ENCODE measurements at places on chromosomes 16 and 17.

DNA sequence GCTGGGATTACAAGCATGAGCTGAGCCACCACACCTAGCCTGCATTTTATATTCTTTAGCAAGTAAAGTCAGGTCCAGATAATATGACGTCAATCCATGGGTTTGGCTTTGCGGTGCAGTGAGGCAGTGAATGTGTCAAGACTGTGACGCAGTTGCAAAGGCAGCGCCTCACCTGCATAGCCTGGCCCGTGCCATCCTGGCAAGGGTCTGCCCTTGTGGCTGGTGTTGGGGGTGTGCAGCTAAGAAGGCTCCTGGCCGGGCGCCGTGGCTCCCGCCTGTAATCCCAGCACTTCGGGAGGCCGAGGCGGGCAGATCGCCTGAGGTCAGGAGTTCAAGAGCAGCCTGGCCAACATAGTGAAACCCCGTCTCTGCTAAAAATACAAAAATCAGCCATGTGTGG is 7.0 kb downstream of the PDF start:
- no peak for DNase-seq

- DNase-seq, result no peak
These were observed 1.7 kb downstream of the STUB1 start for GRCh38 chr16:681746-682427.

DNA sequence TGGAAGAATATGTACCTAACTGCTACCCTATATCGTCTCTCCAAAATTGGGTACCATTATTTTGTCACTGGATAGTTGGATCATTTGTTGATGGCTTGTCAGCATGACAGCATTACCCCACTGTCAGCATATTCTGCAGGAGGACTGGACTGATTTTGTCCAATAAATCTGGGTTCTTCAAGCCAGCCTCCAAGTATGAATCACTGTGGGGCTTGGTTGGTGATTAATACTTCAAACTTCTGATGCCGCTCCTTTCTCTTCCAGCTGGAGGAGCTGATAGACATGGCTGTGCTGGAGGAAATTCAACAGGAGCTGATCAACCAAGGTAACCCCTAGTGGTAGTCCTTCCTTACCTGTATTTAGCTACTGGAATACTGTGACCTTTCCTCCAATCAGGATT is 2.5 kb downstream of the RPAIN start:
- no peak for DNase-seq

DNA sequence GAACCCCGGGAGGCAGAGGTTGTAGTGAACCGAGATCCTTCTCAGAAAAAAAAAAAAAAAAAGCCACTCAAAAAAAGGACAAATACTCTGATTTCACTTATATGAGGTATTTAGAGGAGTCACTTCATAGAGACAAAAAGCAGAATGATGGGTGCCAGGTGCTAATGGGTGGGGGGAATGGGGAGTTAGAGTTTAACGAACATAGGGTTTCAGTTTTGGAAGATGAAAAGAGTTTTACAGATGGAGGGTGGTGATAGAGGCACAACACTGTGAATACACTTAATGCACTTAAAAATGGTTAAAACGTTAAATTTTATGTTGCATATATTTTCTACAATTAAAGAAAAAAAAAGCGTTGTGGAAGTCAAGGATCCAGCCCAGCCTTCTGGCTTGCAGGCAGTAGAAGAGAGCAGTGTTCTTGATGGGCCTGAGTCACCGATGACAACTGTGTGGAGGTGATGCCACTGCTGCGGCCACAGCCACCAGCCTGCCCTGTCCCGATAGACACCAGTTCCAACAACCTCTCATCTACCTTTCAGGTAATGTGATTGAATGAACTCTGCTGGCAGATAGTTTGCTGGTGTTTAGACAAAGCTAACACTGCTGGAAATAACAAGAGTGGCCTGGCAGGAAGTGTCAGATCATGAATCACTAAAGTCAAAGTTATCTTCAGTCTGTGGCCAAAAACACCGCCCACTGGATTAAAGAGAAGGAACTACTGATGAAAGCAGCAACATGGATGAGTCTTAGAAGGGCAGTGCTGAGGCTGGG is 49.9 kb upstream of the COX10 start:
- DNase-seq, result no peak

GRCh38 chr17:61219460-61219859 is 180.2 kb upstream of the TBX2 start:
- DNase-seq, result no peak

- no peak for DNase-seq
These were observed 12.0 kb upstream of the DOC2B start for GRCh38 chr17:193426-193810.

GRCh38 chr17:43823350-43824084 is 9.4 kb downstream of the MPP3 start:
- DNase-seq, result no peak

GRCh38 chr17:78559749-78560368 is 17.3 kb downstream of the DNAH17 start:
- DNase-seq, result no peak

- DNase-seq, result no peak
These were observed 180.6 kb downstream of the COPRS start for GRCh38 chr17:31678431-31678830.

DNA sequence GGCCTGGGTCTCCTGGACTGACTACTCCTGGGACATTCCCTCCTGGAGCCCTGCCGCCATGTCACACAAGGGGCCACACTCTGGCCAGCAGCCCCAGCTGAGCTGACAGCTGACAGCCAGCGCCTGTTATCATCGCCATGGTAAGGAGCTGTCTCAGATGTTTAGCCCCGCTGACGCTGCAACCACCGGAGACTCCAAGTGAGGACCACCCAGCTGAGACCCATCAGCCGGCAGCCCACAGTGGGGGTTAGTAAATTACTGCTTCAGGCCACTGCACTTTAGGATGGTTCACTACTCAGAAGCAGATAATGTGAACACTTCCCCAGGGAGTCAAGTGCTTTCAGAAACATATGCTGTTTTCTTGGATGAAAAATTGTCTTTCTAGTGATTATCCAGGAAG is 14.6 kb upstream of the SPHK1 start:
- DNase-seq, result peak; percentile 67

DNA sequence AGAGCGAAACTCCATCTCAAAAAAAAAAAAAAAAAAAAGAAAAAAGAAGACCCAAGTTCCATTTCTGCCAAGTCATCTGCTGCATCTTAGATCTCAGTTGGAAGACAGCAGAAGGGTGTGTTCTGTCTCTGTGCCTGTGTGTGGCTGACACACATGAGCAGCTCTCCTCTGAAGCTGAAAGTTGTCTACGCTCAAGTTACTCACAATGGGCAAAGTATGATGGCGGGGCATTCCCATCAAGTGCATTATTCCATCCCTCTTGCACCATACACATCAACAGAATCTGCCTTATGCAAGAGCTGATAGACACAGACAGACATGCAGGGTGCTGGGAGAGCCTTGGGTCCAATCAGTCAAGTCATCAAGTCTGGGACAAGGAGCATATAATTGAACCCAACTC is 402.2 kb downstream of the XYLT1 start:
- DNase-seq, result no peak

- no peak for DNase-seq
These were observed 11.8 kb upstream of the FAM117A start for GRCh38 chr17:49775546-49776260.

- DNase-seq, result no peak
These were observed 122.6 kb upstream of the FOXF1 start for GRCh38 chr16:86387468-86388440.

GRCh38 chr17:8405499-8406016 is 7.9 kb upstream of the RNF222 start:
- DNase-seq, result no peak

DNA sequence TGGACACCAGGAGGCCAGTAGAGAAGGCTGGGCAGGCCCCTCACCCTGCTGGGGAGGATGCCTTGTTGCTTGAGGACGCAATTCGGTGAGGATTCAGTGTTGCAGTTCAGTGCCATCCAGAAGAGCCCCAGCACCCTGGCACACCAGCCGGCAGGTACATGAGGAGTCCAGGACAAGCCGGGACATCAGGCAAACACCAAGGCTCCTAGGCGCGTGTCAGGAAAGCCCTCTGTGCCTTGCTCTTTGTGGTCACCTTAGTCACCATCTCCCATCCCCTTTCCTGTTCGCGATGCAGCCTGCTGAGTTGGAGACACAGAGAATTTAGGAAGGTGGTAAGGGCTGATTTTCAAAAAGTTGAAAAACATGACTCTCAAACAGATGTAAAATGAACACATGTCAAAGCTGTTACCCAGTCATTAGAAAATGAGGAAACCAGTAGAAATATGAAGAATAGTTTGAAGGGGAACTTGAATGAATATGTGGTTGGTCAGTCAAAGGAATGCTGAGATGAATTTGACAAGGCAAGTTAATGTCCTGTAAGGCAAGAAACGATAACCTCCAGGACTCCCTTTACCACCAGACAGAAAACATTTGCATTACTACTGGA is 2.3 kb upstream of the NCBP3 start:
- DNase-seq, result no peak

- peak; percentile 73 for DNase-seq
These were observed 42.1 kb upstream of the CDH13 start for GRCh38 chr16:82584553-82585152.

GRCh38 chr16:75456971-75457370 is 7.5 kb downstream of the TMEM170A start:
- DNase-seq, result no peak

- DNase-seq, result no peak
These were observed 33.8 kb downstream of the DEF8 start for GRCh38 chr16:89982318-89982717.

DNA sequence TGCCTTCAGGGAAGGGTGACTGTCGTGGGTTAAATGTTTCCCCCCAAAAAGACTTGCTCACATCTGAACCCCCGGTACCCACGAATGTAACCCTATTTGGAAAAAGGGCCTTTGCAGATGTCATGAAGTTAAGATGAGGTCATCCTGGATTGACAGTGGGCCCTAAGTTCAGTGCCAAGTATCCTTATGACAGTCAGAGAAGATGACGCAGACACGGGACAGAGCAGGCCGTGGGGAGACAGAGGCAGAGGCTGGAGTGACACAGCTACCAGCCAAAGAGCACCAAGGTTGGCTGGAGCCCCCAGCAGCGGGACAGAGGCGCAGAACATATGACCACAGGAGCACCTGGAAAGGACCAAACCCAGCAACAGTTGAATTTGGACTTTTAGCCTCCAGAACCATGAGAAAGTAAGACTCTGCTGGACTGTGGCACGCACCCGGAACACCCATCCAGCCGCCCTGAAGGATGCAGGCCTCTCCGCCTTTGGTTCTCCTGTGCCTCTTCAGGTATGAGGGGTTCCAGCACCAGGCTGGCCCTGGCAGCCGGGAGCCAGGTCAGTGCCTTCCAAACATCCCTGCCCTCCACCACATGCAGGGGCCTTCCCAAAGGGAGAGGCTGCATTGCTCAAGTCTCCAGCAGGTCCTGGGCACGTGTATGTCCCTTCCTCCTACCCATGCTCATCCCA is 104.0 kb downstream of the FOXL1 start:
- no peak for DNase-seq

GRCh38 chr17:47966079-47966519 is 4.8 kb upstream of the CDK5RAP3 start:
- DNase-seq, result no peak

- DNase-seq, result no peak
These were observed 13.9 kb upstream of the SCNN1B start for GRCh38 chr16:23288209-23288608.

DNA sequence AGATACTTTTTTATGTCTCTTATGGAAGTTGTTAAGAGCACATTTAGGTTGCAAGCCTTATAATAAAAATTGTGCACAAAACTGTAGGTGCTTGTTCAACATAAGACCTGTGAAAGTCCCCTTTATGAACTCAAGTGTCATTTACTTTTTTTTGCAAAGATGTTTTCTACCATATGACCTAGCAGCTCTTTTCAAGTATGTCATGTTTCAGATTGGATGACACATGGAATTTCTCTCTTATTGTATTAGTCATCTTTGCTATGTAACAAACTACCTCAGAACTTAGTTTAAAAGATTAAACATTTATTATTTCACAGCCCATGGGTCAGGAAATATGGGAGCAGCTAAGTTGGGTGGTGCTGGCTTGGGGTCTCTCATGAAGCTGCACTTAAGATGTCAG is 57.9 kb downstream of the PHKB start:
- DNase-seq, result no peak

- DNase-seq, result peak; percentile 69
These were observed 176.0 kb downstream of the AATF start for GRCh38 chr17:37124821-37125173.

DNA sequence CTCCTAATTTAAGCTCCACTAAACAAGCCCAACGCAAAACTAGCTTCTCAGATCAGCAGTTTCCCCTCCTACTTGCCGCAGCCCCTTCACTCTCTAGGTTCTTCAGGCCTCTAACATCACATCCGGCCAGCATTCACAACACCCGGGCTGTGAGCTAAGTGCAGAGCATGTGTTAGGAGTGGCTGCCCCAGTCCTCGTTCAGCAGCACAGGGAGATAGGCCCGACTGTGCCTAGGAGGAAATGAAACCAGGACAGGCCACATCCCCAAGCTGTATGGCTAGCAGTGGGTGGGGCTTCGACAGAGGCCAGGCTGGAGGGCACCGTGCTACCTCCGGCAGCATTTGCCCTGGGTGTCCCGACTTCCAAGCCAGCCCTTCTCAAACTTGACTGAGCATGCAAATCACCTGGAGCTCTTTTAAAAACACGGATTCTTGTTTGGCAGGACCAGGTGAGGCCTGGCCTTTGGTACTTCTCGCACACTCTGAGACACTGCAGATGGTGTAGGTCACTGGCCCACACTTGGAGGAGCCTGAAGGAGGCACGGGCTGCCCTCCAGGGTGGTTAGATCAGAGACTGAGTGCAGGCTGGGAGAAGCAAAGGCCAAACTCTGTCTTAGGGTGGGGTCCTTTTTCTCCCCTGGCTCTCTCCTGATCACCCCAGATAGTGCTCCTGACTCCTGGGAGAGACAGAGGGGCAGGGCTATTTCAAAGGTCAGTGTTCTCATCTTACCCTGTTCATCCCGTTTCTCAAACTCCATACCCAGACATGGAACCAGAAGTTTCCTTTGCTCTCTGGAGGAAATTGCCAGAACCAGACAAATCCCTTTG is 202.0 kb downstream of the C16orf78 start:
- no peak for DNase-seq

DNA sequence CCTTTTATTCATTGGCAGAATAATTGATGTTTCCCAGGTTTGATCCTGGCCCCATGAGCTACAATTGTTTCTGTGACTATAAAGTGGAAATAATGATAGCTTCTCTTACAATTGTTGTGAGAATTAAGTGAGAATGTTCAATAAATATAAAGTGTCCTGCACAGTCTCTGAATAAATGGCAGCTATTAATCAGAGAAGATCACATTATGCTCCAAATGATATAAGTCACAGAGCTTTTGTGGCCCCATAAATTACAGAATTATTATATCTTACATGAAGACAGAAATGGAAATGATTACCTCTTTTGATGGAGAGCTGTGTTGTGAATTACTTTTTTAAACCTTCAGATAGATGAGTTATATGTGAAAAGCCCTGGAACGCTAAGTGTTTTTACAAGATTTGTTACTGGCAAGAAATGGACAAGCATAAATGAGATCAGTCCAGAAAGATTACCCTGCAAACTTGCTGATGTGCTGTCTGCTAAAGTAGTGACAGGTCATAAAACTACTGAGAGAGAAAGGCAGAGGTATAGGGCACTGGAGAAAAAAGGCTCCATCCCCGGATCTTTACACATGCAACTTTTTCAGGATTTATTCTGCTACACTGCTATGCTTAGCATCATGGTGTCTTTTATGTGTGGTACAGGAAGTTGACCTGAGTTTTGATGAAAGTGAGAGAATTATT is 750.9 kb upstream of the GOT2 start:
- no peak for DNase-seq

Data from NCI-H2171 treated with DMSO at 0.1 percent for 48 hours (cell line).